ENCODE measurements at places on chromosomes 16 and 17.

DNA sequence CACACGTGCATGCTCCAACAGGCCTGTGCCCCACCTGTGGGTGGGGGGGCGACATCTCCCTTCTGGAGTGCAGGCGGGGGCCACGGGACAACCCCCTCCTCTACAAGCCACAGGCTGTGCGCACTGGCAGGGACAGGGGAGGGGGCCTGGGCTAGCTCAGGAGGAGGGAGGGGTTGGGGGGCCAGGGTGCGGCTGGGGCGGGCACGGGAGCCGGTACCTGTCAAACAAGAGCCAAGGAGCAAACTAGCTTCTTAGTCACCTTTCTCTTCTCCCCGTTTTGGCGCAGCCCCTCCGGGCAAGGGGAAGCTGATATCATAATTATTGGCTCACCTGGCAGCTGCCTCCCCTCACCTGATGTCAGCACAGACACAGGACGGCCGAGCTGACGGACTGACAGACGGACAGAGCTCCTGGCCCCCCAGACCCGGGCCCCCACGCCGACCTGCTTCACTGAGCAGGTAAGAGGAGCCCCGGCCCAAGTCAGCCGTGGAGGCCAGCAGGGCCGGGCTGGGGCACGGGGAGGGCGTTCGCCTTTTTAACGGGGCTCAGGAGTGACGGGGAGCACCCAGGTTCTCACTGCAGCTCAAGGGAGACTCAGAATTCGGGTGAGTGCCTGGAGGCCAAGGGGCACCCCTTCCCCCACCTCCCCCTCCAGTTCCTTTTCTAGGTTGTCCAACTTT lies at the start of gene FOXN1:
Gene FOXN1, plus strand, starts transcription at position 363 of the 680 bp plus-strand sequence. CDS start 17,622 bp downstream, outside the sequence.
- no peak within 1 kb of the TSS for H3K4me3 ChIP-seq
- H3K27ac ChIP-seq = no peak within 1 kb of the TSS
- no peaks in the 10 kb centered on the region for H3K36me3 ChIP-seq
- H3K27me3 ChIP-seq = no peaks in the 10 kb centered on the region

- no peak for DNase-seq
- H3K4me3 ChIP-seq = no peak overlapping the region
- no peaks in the 10 kb centered on the region for H3K36me3 ChIP-seq
- H3K27ac ChIP-seq = no peak overlapping the region
- H3K27me3 ChIP-seq = no peaks in the 10 kb centered on the region
- H3K4me1 ChIP-seq = peaks cover 31% of the 10 kb centered on the region
These were observed 1.8 kb upstream of the CDC42EP4 start for GRCh38 chr17:73313526-73314127.

DNA sequence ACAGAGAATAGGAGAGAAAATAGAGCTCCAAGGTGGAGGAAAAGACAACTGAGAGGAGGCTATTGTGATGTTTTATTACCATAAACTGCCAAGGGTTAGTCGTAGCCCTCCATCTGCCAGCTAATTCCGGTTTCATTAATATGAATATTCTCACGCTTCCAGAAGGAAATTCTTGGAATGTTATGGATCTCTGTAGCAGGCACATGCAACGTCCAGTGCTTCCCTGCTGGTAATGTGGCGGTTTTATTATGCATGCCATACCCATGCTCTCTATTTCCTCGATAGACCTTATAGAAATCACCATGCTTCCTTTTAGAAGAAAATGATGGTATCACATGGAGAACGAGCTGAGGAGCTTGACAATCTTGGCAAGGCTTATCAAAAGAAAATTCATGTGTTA lies 463.6 kb downstream of the MAF start:
- no peak overlapping the region for H3K4me3 ChIP-seq
- no peak overlapping the region for H3K27ac ChIP-seq
- no peak for DNase-seq
- H3K27me3 ChIP-seq = no peaks in the 10 kb centered on the region
- H3K4me1 ChIP-seq = no peaks in the 10 kb centered on the region
- no peaks in the 10 kb centered on the region for H3K36me3 ChIP-seq

DNA sequence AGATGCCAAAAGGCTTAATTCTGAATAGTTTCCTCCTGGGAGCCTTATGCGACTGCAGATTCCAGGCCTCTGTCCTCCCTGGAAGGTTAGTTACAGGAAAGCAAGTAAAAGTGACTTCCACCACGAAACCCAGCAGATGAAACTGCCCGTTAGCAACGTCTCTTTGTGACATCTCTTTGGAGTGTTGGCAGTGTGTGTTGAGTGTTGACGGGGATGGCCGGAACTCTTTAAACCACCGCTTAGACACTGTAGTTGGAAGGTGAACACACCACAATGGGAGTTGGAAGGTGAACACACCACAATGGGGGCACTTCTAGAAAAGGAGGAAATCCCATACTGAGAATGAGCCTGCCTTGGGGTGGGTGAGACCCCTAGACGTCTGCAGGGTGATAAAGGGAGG lies 858 bp downstream of the SKAP1 start:
- DNase-seq = no peak
- H3K27ac ChIP-seq = no peak overlapping the region
- peaks cover 13% of the 10 kb centered on the region for H3K4me1 ChIP-seq
- H3K27me3 ChIP-seq = no peaks in the 10 kb centered on the region

GRCh38 chr16:58499615-58500351 lies at the start of gene NDRG4:
Gene NDRG4, plus strand, starts transcription at chr16:58500143. Its CDS starts 106 bp downstream, at chr16:58500249.
- peak within 1 kb of the TSS; percentile 26 for H3K27ac ChIP-seq
- peaks cover 33% of the 10 kb centered on the region for H3K4me1 ChIP-seq
- H3K36me3 ChIP-seq = no peaks in the 10 kb centered on the region
- no peaks in the 10 kb centered on the region for H3K27me3 ChIP-seq
- DNase-seq = peak; percentile 57
- no peak within 1 kb of the TSS for H3K4me3 ChIP-seq

DNA sequence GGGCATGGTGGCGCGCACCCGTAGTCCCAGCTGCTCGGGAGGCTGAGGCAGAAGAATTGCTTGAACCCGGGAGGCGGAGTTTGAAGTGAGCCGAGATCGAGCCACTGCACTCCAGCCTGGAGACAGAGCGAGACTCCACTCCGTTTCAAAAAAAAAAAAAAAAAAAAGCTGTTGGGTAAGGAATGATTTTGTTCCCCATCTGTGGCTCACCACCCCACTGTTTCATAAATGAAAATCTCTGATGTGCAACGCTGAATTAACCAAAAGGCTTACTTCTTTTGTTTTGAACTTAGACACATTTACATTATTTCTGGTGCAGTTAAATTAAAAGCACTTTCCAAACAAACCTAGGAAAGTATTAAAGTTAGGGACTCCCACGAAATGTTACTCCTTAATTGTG lies 1.2 kb upstream of the METTL9 start:
- peaks cover 16% of the 10 kb centered on the region for H3K4me1 ChIP-seq
- no peak for DNase-seq
- no peak overlapping the region for H3K4me3 ChIP-seq
- H3K36me3 ChIP-seq = no peaks in the 10 kb centered on the region

DNA sequence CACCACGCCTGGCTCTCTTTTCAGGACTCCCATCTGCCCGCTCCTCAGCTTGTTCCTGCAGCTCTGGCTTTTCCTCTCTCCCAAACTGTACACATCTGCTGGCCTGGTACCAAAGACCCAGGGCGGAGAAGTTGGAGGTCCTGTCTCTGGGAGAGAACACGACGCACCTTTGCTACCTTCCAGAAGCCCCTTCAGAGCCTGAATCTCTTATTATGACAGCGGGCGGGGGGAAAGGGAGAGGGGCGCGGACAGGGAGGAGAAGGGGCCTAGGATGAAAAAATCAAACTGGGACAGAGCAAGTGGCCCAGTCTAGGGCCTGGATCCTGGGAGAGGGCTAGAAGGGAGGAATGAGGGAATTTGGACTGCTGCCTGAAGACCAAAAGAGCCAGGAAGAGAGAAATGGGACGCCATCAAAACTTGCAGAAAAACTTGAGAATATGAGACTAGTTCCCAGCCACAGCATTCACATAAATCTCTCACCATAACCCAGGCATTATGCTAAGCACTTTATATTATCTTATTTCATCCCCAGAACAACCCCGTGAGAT lies 2.5 kb upstream of the PER1 start:
- peaks cover 6% of the 10 kb centered on the region for H3K36me3 ChIP-seq
- no peaks in the 10 kb centered on the region for H3K27me3 ChIP-seq
- peak overlapping the region; percentile 1 for H3K4me3 ChIP-seq
- H3K4me1 ChIP-seq = peaks cover 73% of the 10 kb centered on the region
- H3K27ac ChIP-seq = peak overlapping the region; percentile 100
- DNase-seq = no peak

DNA sequence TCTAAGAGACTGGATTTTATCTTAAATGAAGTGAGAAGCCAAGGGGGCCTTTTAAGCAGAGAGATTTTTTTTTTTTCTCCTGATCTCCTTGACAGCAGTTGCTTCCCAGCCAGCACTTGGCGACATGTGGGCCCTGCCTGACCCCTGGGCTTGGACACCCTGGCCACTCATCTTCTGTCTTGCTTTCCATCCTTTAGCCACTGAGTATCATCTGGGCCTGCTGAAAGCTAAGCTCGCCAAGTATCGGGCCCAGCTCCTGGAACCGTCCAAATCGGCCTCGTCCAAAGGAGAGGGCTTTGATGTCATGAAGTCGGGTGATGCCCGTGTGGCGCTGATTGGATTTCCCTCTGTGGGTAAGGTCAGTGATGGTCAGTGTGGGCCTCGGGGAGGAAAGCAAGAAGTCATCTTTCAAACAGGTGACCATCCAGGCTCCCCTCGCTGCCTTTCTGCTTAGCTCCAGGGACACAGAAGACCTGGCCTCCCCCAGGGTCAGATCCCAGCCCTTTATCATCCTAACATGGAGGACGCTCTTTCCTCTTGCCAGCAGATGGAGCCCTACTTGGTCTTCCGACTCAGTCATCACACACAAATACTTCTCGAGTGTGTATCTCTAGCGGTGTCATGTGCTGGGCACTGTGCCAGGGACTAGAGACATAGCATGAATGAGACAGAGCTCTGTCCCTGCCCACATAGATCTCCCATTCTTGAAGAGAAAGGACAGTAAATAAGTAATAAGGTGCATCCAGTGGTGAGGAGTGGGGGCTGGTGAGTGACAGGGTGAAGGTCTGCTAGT lies 6.1 kb downstream of the DRG2 start:
- H3K36me3 ChIP-seq = peaks cover 16% of the 10 kb centered on the region
- H3K4me3 ChIP-seq = no peak overlapping the region
- peaks cover 7% of the 10 kb centered on the region for H3K4me1 ChIP-seq

DNA sequence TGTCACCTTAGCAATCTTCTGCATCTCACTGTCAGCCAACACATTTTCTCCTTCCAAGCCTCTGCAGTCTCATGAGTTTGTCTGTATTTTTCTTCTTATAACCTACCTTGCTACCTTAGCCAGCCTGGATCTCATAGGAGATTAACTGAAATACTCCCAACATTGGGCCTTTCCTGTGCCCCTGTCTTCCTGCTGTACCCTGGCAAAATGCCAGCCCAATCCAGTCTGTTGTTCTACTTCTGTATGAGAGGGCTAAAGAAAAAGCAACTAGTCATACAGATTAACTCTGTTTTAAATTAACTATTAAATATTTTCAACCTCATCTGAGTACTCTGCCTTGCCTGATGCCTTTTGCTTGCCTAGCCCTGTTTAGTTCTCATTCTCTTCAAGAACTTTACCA lies 18.4 kb downstream of the GOSR1 start:
- DNase-seq = peak; percentile 22
- no peaks in the 10 kb centered on the region for H3K27me3 ChIP-seq
- no peak overlapping the region for H3K4me3 ChIP-seq
- H3K27ac ChIP-seq = no peak overlapping the region
- H3K36me3 ChIP-seq = peaks cover 15% of the 10 kb centered on the region
- H3K4me1 ChIP-seq = no peaks in the 10 kb centered on the region

DNA sequence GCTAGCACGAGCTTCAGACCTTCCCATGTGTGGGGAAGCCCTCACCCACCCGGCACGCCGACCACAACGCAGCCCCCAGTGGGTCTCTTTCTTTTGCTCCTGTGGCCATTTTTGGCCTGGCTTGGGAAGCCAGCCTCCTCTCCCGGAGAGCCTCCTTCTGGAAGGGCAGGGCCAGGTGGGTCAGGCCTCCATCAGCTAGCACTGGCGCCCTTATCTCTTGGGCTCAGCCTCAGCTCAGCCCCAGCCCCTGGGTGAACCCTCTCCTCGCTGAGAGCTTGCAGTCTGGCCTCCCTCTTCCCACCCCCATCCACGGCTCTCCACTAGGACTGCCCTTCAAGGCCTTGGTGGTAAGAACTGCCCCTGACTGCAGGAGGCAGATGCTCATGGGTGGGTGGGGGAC lies 14.7 kb upstream of the JPH3 start:
- DNase-seq = no peak

GRCh38 chr17:76048711-76049110 lies 21.6 kb upstream of the EVPL start:
- peaks cover 6% of the 10 kb centered on the region for H3K4me1 ChIP-seq
- H3K36me3 ChIP-seq = peaks cover 46% of the 10 kb centered on the region
- no peak overlapping the region for H3K27ac ChIP-seq
- H3K4me3 ChIP-seq = no peak overlapping the region
- H3K27me3 ChIP-seq = no peaks in the 10 kb centered on the region
- no peak for DNase-seq

- H3K27me3 ChIP-seq = no peaks in the 10 kb centered on the region
- DNase-seq = no peak
- H3K27ac ChIP-seq = no peak overlapping the region
- H3K4me3 ChIP-seq = no peak overlapping the region
- no peaks in the 10 kb centered on the region for H3K36me3 ChIP-seq
These were observed 3.9 kb upstream of the KCNH6 start for GRCh38 chr17:63519116-63519881.

DNA sequence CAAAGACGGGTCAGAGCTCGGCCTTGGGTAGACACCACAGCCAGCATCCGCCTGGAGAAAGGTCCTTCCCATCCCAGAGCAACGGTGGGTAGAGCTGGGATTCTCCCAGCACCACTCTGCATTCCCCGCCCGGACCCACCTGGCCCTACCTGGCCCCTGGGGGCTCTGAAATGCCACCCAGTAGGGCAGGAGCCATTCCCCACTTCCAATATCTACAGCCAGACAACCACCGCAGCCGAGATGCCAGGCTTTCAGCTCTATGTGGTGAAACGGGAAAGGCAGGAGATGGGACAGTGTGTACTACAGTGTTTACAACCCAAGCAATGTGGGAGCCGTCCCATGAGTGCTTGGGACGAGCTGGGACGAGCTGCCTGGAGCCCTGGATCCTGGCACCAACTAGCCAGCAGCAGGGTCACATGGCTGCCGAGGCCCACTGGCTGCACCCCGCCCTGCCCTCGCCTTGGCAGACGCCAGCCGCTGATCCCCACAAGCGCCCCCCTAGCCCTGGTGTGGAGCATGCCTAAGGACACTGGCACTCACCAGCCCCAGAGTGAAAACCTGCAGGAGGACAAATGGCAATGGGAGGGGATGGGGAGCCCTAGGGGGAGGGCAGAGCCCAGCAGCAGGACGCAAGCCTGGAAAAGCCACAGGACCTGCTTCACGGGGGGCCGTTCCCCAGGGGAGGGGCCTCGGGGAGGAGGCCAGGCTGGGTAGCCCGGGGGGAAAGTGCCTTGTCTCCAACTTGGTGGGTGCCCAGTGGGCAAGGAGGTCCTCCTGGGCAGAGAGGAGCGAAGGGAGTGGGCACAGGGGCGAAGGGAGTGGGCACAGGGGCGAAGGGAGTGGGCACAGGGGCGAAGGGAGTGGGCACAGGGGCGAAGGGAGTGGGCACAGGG lies 13.5 kb downstream of the TMC6 start:
- no peak for DNase-seq
- peaks cover 2% of the 10 kb centered on the region for H3K36me3 ChIP-seq
- H3K27ac ChIP-seq = no peak overlapping the region
- H3K4me3 ChIP-seq = no peak overlapping the region
- peaks cover 20% of the 10 kb centered on the region for H3K4me1 ChIP-seq
